ENCODE measurements at places on chromosomes 7 and 10.

DNA sequence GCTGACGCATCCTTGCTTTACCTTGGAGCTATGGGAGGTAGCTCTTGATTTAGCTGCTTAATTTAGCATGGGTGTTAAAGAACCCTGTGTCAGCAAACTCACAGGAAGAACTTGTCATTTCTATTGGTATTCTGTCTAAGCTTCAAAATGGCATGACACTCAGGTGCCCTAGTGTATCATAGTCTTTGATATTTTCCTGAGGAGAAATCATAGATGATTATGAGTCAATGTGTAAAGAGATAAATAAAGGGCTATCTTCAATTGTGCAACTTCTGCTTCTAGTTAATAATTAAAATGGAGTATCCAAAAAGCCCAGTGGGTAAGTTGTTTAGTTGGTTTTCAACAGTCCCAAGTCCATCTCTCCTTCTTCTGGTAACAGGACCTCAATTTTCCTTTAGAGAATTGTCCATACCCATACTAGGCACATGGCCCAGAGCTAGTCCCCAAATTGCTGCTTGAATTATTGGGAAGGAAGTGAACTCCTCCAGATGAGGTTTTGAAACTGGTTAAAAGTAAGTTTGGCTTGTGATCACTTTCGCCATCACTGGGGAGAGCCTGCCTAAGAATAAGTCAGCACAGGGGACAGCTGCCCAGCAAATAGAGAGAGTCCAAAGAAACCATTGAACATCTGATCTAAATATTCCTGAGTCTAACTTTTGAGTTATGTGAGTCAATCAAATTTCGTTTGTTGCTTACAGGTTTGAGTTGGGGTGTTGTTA, 169.0 kb upstream of the PHYHIPL start:
- DNase-seq, result no peak

DNA sequence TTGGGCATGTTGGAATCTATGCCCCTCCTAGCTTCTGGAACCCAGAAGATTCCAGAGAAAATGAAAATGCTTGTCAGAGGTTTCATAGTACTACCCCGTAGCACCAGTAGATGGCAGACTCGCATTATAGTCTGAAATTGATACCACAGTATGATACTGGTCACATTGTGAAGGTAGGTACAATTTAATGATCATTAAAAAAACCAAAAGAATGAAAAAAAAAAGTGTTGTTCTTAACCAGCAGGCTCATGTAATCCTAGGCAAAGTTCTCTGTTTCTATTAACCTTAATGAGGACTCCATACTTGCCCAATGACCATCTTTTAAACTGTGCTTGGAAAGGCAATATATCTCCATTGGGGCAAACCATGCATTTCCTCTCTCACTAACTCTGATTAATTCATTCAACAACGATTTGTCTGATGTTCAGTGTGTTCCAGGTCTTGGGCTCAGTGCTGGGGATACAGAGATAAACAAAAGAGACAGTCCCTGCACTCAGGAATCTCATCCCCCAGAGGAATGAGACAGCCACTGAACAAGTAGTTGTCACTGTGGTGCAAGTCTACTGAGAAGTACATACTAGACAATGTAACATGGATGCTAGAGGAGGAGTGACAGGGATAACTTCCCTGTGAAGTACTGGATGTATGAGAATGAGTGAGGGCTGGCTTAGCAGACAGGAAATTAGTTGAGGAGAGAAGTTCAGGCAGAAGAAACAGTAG, 223.5 kb upstream of the PHYHIPL start:
- peak; percentile 43 for DNase-seq

DNA sequence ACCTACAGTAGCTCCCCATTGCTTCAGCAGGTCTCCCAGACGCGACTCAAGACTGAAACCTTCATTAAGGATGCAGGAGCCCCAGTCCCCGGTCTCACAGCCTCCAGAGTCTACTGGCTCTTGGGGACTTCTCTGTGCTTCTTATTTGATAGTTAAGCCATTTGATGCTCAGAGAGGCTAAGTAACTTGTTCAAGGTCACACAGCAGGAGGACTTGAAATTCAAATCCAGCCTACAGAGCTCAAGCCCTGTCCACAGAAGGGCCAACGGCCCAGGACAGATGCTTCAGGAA, 21.2 kb upstream of the ZMIZ1 start:
- no peak for DNase-seq

DNA sequence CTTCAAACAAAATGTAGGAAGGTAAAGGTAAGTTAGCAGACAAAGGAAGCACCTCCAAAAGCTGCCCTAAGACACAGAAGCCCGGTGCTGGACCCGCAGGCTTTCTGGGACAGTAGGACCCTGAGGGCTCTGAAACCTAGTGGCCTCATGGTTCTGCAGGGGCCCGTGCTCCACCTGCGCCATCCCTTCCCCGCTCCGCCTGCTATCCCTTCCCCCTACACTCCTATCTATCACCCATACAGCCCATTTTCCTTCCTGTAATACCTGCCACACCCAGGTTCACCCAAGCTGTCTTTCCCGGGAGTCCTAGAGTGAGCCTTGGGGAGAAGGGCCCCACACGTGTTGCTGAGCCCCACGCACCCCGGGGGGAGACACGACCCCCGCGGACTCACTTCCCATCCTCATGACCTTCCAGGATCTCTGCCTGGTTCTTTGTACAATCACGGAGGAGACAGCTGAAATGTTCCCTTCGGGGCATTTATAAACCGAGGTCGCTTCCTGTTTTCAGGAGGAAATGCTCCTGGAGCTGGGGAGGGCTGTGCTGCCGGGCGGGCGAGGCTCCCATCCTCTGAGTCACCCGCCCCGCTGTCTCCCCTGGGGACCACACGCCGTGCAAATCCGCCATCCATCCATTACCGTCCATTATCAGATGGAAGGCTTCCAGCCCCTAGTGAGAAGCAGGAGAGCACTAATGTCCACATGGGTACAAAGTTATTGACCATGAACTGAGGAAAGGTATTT, 251.7 kb upstream of the PITRM1 start:
- no peak for DNase-seq
